ENCODE measurements at places on chromosomes 4 and X.

GRCh38 chr4:67393699-67394281 lies 151.5 kb downstream of the CENPC start:
- peak; percentile 59 for DNase-seq

- DNase-seq = peak; percentile 32
Measured at GRCh38 chrX:55057675-55058249, 17.1 kb upstream of the PAGE2B start.

GRCh38 chrX:154696676-154697045 lies 43.3 kb upstream of the CTAG2 start:
- DNase-seq = no peak

DNA sequence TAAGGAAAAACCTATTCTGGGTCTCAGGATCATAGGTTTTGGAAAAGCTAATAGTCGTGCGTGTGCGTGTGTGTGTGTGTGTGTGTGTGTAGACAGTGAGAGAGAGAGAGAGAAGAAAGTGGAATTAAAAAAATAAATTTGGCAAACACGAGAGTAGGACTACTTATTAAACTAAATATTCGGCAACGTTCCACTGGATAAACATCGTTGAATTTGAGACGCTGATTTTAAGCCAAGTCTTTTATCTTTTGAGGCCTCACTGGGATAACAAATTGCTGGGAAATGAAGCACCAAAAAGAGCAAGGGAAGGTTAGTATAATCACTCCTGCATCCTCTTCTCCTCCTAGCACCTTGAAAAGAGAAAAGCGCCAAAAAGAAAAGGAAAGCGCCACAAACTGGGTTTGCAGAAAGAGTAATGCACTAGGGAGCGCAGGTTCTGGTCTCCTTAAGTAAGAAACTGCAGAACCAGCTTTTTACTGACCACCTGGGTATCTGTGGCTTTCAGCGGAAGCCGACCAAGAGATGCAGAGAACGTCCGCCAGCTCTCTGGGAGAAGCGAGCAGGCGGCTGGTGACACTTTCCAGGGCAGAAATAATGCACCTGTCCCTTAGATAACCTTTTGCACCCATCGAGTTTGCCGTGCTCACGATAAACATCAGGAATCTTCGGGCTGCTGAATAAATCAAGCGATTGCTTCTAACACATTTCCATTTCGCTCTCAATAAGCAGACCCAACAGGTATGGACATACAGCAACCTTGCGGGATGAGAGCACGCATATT lies 3.4 kb downstream of the ATOH1 start:
- DNase-seq = no peak

GRCh38 chrX:10126044-10126443 lies 30.7 kb upstream of the CLCN4 start:
- no peak for DNase-seq

DNA sequence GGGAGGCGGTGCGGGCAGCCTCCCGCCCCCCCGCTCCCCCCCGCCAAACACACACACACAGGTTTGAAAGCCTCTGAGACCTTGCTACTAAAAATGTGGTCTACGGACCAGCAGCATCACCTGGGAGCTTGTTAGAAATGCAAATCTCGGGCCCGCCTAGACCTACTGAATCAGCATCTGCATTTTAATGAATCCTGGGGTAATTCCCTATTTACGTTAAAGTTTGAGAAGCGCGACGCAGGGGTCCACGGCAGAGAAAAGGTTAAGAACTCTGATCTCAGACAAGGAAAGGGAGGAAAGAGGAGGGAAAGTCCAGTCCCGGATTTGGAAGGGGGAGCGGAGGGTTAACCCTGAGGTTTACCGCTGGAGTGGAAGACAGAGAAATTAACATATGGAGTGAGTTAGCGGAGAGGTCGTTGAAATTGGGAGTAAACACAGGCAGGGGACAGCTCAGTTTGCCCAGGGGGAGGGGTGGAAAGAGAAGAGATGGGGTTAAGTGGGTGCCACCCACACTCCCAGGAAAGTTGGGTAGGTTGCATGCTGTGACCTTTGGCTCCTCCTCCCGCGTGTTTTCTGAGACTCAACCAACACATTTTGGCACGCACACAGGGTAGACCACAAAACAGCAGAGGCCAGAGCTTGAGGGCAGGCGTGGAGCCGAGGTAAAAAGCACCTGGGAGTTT lies 483.6 kb downstream of the BCOR start:
- no peak for DNase-seq

- no peak for DNase-seq
Measured at GRCh38 chr4:85884251-85884650, 409.3 kb downstream of the ARHGAP24 start.

GRCh38 chr4:4870576-4871241 lies 11.2 kb downstream of the MSX1 start:
- no peak for DNase-seq

DNA sequence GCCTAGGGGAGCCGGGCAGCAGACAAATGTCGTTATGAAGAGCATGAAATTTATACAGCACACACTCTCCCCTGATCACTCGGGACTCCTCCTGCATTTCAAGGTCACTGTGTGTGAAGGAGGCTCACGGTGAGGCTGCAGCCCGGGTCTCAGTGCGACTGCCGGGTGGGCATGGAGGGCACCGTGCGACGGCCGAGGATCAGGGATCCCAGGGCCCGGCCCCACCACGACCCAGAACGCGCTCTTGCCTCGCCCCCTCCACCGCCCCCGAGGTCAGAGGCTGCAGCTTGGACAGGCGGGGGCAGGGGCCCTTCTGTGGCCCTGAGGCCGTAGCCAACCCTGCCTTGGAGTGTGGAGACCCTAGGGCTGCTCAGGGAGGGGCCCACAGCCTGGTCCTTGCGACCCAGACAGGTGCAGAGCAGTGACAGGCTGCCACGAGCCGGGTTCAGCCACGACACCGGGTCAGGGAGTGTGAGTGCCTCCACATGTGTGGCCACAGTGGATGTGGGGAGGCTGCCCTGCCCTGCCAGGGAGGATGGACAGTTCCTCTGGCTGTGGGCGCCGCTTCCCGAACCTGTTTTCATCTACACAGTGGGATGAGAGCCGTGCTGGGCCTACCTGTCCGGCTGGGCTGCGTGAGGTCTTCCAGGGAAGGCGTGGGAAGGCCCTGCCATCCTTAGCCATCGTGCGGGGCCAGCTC lies 89.3 kb upstream of the NKX1-1 start:
- no peak for DNase-seq

DNA sequence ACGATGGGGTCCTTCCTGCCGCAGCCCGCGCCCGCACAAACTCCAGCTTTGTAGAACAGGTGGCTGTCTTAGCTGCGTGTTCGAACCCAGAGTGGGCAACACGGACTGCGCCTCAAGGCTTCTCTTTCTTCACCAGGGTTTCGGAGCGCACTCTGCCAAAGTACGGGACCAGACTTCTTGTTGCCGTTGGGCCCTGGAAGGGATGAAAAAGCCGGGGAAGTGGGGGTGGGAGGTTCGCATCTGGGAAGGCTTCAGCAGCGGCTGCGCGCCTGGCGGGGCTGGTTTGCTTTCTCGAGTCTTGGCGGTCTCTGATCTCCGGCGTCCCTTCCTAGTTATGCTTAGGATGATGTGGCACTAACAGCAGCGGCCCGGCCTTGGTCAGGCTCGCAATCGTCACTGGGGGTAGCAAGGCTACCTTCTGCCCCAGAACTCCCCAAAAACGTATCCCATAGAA lies 673 bp downstream of the PARM1 start:
- DNase-seq = no peak

GRCh38 chr4:26356081-26356501 lies 35.3 kb downstream of the RBPJ start:
- DNase-seq = peak; percentile 13

DNA sequence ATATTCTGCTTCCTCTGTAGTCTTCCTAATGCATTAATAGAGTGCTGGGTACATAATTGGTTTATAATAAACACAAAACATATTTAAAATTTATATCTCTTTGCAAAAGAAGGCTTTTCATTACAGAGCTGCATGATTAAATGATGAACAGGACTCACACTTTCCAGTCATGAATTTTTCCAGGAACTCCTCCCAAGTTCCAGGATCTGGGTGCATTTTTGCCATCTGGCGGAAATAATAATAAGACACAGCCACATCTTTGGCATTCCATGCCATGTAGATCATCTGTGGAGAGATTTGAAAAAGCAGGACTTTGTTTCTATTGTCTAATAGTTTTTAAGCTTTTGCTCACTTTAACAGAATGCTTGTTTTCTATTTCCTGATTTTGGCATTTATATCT lies 40.2 kb upstream of the SULT1B1 start:
- no peak for DNase-seq

DNA sequence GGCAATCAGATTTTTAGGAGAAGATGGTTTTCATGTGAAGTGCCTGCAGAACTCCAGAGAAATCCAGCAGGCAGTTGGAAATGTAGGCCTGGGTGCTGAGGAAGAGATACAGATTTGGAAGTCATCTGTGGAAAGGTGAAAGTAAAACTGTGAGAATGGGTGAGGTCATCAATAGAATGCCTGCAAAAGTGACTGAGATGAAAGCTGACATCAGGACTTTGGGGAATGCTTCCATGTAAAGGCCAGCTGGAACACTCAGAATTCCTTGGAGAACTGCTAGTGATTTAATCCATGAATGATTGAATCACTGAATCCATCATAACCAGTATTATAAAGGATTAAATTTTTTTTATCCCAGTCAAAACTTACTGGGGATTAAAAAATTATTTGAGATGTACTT lies 124.5 kb upstream of the GIMD1 start:
- DNase-seq = no peak
